ENCODE measurements at places on chromosomes 12 and 14.
A peak's percentile ranks its signal among the peaks of the same experiment; 100 is the strongest.

GRCh38 chr12:64687816-64688215 is 71.4 kb downstream of the GNS start:
- no peak for DNase-seq

GRCh38 chr12:70722584-70723343 is 85.5 kb upstream of the PTPRB start:
- no peak for DNase-seq

GRCh38 chr12:2332236-2332635 is 279.4 kb downstream of the CACNA1C start:
- DNase-seq = no peak

- DNase-seq = no peak
Observed at GRCh38 chr12:101866615-101867373, 10.6 kb upstream of the DRAM1 start.

- no peak for DNase-seq
Observed at GRCh38 chr14:92185559-92185958, 63.8 kb downstream of the CPSF2 start.

DNA sequence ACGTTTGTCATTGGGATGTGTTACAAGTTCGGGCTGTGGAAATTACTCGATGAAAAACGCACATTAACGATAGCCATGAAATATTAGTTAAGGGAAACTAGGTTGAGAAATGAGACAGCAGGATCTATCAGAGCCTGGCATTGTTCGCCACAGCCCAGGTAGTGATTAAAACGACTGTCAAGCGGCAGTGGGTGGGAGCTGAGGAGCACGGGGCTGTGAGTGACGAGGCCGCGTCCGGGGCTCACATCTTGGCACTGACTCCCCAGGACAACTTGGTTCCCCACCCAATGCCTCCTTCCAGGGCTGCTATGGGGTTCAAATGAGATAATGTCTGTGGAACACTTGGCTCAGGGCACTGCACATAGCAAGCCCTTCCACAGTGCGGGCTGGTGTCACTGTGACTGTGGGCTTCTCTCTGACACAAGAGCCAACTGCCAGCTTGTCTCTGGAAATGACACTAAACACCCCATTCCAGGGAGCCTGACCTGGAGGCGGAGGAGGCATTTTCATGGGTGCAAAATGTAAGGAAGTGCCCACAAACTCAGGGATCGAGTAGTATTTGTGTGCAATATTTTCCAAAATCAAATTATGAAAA is 19.3 kb downstream of the MMAB start:
- no peak for DNase-seq

GRCh38 chr12:118979763-118980406 is 1.5 kb upstream of the SRRM4 start:
- DNase-seq = peak; percentile 6

- DNase-seq = no peak
Observed at GRCh38 chr12:32266756-32267155, 132.6 kb upstream of the FGD4 start.

DNA sequence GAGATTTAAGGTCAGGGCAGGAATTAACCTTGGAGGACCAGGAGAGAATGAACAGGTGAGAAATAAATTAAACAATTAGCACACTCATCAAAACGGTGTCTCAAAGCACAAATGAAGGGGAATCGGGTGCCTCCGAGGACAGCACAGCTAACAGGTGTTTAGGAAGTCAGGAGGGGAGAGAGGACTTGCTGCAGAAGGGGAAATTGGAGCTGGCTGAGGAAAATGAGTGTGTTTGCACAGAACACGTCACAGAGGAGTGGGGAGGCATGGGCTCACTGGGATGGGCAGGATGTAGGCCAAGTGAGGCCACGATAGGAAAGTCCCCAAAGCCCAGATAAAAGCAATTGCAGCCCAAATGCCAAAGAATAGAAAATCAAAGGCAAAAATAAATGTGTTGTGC is 121.7 kb downstream of the ZNF664 start:
- DNase-seq = no peak

GRCh38 chr12:76863837-76864236 is 15.0 kb downstream of the CSRP2 start:
- no peak for DNase-seq

GRCh38 chr12:101490286-101490920 is 15.3 kb downstream of the SPIC start:
- DNase-seq = no peak

GRCh38 chr14:77076113-77076631 is 21.9 kb upstream of the CIPC start:
- no peak for DNase-seq

- no peak for DNase-seq
Observed at GRCh38 chr12:109927622-109928021, 27.5 kb downstream of the TCHP start.

Measured in activated CD8-positive, alpha-beta memory T cell treated with anti-CD3 and anti-CD28 coated beads for 48 hours (primary cell).